ENCODE measurements at places on chromosomes 1 and 21.

GRCh38 chr1:27773826-27774445 lies 917 bp downstream of the STX12 start:
- no peak for DNase-seq

GRCh38 chr1:94622757-94623156 lies 81.2 kb upstream of the F3 start:
- DNase-seq: no peak

- DNase-seq: no peak
Observed at GRCh38 chr1:244104309-244105060, 53.4 kb downstream of the ZBTB18 start.

DNA sequence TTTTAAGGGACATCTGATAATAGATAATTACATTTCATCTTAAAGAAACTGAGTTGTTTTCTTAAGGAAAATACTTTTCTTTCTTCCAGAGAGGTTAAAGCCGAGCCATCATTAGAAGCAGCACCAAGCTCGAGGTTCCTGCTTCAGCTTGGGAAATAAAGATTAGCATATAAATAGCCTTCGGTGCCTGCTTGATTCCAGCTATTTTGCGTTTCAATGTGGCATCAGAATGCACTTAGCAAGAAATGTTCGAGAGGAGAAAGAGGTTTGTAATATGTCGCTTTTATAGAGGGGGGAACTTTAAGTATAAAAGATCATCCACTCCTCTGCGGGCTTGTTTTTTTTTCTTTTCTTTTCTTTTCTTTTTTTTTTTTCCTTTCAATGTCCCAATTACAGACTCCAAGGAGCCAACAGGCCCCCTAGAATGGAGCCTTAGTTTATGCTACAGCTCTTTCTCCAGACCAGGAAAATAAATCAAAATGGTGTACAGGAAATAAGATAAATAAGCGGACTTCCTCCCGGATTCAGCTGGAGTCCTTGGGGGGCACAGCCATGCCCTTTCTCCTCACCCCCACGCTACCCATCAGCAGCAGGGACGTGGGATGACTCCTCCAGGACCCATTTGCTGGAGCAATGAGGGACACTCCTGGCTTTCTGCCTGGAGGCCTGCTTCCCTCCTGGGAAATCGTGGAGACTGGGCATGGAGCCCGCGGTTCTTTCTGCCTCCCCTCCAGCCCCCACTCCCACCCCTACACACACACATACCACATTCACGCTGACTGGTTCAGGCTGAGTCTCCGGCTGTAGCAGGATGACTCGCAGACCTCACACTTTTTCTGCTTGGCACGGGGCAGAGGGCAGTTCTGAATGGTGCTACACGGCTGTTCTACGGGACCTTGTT lies 131.6 kb downstream of the RRAGC start:
- DNase-seq: no peak

DNA sequence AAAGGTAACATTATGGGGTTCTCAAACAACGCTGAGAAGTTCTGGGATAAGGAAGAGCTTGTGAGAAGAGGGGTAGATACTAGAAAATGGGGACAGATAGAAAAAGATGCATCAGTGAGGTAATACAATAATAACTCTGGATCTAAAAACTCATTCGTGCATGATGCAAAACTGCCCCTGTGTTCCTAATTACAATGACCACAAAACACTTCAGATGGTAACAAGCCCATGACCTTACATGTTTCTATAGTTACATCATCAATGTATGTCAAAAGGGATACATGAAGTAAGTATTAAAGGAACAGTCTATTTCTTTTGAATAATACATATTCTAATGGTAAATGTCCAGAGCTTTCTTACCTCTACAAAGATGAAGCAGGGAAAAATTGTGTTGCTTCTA lies 110.6 kb upstream of the PLPPR5 start:
- DNase-seq: no peak

DNA sequence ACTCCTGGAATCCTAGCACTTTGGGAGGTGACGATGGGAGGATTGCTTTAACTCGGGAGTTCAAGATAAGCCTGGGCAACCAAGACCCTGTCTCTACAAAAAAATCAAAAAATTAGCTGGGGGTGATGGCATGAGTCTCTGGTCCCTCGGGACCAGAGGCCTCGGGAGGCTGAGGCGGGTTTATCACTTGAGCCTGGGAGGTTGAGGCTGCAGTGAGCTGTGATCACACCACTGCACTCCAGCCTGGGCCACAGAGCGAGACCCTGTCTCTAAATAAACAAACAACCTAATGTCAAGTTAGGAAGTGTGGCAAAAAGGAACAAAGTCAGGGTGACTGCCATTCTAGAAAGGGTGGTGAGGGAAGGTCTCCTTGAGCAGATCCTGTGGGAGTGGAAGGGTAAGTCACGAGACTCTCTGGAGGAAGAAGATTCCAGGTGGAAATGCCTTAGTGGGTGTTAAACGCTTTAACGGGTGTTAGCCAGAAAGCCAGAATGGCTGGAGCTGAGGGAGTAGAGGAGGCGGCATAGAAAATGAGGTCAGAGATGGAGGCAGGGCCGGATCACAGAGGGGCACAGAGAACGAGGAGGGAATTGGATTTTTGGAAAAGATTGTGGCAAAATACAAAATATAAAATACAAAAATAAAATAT lies 62.2 kb upstream of the ATP5PO start:
- DNase-seq: no peak

DNA sequence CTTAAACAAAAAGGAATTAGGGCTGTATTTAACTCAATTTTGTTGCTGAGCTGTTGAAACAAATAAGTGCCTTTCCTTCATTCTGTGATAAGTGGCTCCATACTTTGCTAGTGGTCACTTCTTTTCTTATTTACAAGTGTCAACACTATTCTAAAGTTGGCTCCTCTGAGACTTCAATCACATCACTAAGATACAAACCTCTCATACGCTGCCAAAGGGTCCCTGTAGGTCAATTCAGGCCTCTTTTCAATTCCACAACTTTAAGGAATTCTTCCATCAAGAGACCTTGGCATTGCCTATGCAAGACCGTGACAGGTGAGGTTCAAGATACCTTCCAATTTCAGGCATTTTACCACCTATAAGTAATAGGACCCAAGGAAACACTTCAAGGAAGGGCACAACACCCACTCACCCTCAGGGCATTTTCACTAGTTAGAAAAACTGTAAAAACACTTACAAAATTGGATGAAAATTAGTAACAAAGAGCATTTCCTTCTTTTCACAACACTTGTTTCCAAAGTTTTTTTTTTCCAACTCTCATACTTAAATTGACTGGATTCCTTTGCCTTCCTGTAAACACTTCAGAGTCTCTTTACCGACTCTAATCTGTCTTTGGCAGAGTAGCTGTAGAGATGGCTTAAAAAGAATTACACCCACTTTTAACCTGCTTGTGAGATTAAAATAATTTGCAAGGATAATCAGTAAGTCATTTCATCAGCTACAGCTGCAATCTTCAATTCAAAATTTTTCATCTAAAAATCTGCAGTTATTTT lies 24.5 kb downstream of the SERBP1 start:
- DNase-seq: no peak

- no peak for DNase-seq
Observed at GRCh38 chr1:84887261-84887934, 5.6 kb downstream of the LPAR3 start.

DNA sequence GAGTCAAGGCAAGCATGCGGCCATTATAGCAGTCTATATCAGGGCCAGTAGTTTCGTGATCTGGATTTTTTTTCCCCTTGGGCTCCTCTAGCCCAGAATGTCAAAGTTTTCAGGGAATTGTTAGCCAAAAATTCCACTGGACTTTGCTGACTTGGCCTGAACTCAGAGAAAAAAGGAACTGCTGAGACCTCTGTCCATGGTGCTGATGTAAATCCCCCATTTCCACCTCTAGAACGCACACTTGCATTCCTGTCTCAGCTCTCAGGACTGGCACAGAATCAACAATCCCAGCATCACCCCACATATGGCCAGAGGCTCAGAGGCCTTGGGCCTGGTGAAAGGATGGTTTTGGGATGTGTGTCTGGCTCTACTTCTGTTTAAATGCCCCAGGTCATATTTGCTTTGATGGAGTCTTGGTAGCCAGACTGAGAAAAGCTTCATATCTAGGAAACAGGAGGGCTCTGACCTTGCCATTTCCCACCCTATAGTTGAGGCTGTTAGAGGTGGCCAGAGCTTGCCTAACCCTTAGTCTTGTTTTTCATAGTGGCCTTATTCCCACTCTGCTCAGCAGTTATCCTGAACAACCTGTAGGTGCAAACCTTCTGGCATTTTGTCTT lies 16.9 kb upstream of the EFCAB14 start:
- DNase-seq: no peak

Measured in stimulated activated CD8-positive, alpha-beta memory T cell treated with anti-CD3 and anti-CD28 coated beads, Interleukin-7, amount 100 ng/mL, for 24 hours (primary cell).